ENCODE measurements at places on chromosomes 13 and 19.

GRCh38 chr13:80199585-80200292, 141.2 kb downstream of the SPRY2 start:
- no peak for DNase-seq

DNA sequence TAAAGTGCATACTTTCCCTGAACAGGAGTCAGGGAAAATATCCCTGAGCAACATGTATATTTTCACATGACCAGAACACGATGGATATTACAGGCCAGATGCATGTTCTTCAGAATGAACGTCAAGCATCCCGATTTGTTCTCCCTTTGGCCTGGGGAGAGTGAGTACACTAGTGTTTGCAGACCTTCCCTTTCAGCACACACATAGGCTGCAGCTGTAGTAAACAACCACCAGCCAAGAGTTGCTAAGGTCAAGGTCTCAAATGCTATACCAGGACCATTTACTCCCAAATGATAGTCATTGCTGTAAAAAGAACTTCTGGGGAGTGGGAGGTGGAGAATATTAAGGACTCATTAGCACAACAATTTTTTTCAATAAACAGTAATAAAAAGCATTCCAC, 3.0 kb downstream of the KLF12 start:
- DNase-seq = no peak

DNA sequence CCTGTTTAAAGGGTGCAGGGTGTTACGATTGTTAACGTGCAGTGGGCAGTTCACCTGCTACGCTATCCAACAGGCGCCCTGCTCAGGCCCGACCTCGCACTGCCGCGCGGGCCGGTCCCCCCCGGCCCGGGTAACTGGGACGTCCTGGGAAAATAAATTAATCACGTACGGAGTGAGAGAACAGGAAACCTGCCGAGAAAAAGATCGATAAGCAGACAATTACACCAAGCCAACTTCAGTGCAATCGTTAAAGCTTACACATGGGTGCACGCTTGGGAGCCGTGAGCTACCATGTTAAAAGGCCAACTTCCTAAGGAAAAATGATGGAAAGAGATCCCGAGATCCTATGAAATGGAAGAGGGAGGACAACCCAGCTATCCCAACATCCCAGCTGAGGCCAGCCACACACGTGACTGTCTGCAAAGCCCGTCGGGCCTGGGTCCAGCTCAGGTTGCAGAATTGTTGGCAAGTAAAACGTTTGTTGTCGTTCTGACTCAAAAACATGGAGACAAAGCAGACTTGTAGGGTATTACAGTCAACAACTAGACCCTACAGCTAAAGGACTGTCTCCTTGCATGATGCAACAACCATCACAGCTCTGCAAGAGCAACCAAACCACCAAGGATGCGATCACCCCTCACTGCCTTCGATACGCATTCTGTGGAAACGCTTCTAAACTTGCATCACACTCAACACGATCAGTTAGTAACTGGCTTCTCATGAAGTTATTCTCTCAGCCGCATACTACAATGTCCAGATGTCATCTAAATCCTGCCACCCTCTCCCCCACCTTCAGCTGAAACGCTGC, 741 bp upstream of the TUBGCP3 start:
- DNase-seq = no peak

DNA sequence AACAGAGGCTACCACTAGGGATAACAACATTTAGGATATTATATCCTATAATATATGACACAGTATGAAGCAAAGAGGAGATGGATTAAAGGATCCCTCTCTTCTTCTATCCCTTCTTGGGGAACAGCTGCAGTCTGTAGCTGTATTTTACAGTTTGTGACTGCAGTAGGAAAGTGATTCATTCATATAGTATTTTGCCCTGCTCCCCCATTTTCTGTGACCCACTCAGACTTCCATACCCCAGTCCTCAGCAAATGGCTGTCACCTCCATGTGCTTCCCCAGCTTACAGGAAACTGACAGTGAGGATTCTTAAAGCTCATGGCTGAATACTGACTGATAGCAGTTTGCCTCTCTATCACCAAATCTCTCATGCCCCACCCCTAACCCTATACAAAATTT, 27.5 kb downstream of the MICU2 start:
- DNase-seq = no peak

DNA sequence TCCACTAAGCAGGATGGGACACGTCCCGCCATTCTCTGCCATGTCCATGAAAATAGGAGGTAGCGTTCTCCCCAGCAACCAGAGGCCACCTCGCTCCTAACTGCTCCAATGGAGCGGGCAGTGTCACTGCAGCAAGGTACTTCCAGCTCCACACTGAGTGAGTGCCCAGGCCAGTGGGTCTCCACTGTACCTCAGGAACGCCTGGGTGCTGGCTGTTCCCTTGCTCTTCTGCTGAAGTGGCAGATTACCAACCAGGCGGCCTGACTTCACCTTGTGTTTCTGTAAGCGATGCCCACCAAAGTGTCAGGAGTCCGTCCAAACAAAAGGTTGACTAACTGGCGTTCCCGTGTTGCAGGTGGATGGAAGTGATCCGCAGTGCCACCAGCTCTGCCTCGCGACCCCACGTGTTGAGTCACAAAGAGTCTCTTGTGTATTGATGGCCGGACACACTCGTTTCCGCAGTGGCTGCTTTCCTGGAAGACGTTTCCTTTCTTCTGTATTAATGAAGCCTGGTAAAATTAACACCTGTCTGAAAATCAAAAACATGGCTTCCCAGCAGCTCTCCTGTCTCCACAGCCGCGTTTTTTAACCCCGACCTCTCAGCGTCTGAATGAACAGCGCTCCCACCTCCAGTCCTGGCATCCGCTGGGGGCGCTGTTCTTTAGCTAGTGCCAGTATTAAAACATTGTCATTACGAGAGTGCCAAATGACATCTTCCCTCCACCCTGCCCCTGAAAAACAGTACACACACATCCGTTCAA, 128.8 kb downstream of the STK24 start:
- DNase-seq = no peak

DNA sequence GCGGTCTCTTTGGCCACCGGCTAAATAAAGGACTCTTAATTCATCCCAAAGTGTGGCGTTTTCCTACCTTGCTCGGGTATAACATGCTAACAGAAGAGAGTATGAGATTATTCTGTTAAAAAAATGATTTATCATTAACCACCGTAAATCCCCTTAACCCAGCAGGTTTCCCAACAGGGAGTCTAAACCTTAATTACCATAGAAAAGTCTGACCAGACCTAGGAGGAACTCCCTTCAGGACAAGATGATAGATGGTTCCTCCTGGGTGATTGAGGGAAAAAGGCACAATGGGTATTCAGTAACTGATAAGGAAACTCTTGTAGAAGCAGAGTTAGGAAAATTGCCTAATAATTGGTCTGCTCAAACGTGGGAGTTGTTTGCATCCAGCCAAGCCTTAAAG, 193.7 kb downstream of the ZNF737 start:
- no peak for DNase-seq

- DNase-seq = no peak
These were observed 12.8 kb downstream of the DEDD2 start for GRCh38 chr19:42204664-42205063.

DNA sequence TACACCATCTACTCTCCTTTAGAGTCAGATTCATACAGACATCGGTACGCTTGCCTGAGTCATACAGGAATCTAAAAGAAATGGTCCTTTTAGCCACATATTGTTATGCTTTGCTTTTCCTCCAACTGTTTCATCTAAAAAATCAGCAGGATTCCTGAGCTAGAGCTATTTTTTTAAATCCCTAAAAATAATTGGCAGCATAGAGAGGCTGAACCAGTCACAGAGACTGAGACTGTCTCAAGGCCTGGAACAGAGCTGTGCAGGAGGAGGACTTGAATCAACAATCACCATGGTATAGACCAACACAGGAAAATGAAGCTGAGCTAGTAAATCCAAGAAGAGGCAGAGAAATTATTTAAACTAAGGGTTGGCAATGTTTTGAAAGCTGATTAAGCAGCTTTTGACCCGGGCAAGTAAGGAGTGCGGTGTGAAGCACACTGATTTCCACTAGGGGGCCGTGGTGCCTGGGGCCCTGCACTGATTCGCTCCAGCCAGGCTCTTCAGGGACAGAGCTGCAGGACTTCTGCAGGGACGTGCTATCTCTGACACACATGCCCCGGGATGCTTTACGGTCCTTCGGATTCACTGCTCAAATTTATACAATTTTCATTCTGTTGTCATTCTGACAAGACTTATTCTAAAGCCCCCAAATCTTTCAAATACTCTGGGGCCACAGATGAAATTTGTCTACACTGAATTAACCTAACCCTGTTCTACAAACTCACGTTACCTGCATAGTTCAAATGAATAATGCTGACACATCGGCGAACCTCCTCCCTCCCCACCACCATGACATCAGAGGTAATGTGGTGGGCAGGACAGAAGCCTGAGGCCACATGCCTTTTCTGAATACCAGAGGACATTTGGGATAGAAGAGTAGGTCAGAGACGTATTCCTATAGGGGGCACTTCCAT, 87.6 kb upstream of the SLC15A1 start:
- DNase-seq = peak; percentile 20

DNA sequence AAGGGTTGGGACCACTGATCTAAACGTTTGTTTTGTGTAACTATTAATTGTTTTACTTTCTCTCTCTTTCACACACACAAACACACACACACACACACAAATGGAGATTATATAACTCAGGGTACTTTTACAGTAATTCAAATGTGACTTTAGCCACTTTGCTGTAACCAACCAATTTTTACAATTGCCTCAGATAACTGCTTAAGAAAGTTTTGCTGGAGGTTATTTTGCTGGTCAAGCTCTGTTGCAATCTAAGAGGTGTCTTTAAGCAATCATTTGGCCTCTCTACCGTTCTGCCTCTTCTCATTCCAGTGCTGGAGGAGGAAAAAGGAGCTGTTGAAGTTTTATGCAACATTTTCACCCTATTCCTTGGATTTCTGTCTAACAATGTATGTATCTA, 63.0 kb downstream of the TBC1D4 start:
- no peak for DNase-seq

- no peak for DNase-seq
These were observed 204.8 kb downstream of the MYO16 start for GRCh38 chr13:108834193-108834592.

- no peak for DNase-seq
These were observed 53.6 kb upstream of the UBL3 start for GRCh38 chr13:29903996-29904395.

DNA sequence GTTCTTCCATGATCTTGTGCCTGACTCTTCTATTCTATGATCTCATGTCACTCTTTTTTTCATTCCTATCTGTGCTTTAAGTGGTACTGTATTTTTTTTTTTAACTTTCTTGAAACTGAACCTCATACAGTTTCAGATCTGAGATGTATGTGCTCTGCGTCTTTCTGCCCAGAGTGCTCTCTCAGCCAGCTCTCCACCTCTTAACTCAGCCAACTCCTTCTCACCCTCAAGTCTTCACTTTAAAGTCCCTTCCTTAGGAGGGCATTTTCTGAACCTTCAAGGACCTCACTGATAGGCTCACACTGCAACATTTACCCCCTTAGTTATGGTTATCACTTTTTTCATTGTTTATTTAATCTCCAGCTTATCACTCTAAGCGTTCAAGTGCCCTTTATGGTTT, 158.7 kb downstream of the IRS2 start:
- no peak for DNase-seq

- DNase-seq = no peak
These were observed 91.7 kb downstream of the SERP2 start for GRCh38 chr13:44465318-44465717.

GRCh38 chr13:86399572-86399971, 600.4 kb upstream of the SLITRK6 start:
- no peak for DNase-seq

GRCh38 chr19:6211632-6212402, 68.0 kb downstream of the MLLT1 start:
- DNase-seq = no peak

DNA sequence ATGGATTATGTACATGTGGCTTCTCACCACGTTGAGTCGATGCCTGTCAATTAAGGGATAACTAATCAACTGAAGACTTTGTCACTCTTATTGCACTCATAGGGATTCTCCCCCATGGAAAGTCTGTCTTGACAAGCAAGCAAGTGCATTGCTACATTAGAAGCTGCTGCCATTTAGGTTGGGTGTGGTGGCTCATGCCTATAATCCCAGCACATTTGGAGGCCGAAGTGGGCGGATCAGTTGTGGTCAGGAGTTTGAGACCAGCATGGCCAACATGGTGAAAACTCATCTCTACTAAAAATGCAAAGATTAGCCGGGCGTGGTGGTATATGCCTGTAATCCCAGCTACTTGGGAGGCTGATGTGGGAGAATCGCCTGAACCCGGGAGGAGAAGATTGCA, 18.3 kb upstream of the ZNF846 start:
- no peak for DNase-seq

DNA sequence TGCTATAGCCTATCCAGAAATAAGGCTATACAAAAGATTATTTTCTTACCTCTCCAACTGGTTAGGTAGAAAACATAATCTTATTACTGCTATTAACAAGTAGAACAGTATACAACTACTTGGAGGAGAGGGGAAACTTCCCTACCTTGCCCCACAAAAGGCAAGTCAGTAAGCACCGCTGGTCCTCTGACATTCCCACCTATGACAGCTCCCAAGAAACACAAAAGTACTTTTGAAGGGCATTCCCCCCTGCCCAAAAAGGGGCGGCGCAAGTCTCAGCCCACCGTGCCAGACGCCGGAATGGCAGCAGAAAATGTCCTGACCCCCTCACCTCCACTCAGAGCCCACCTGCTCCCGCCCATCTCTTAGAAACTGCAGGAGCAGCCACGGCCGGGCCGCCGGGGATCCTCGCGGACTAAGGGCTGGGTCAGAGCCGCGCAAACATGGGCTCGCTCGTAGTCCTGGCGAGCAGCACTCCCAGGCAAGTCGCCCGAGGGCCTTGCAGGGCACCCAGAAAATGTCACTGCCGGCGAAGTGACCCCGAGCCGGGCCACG, 437 bp downstream of the SUCLA2 start:
- no peak for DNase-seq

GRCh38 chr13:72217142-72217541, 350.1 kb upstream of the DACH1 start:
- no peak for DNase-seq

DNA sequence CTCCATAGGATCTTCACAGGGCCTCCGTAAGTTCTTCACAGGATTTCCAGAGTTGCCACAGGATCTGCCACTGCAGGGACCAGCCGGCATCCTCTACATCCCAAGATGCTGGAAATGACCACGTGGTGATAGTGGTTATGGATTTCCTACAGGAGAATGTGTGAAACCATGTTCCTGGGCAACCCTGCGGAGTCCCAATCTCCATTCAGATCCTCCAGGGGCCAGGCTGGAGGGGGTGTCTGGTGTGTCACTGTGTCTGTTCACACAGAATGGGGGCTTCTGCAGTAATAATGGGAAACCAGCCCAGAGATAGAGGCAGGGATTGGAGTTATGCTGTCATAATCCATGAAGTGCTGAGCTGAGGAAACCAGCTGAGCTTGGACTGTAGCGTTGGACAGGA, 8.6 kb downstream of the LILRA6 start:
- no peak for DNase-seq

GRCh38 chr19:17538684-17539237, 16.7 kb upstream of the COLGALT1 start:
- DNase-seq = no peak

- no peak for DNase-seq
These were observed 1.8 kb downstream of the TNPO2 start for GRCh38 chr19:12721656-12722565.
